ENCODE measurements at places on chromosomes 2 and 18. TPM values are rescaled to one million over a fixed set of nuclear protein-coding genes. Genes with fewer than 3 reads are reported as not detected.

- DNase-seq: peak; percentile 58
Measured at GRCh38 chr2:46984642-46985476, 69.3 kb upstream of the MCFD2 start.

DNA sequence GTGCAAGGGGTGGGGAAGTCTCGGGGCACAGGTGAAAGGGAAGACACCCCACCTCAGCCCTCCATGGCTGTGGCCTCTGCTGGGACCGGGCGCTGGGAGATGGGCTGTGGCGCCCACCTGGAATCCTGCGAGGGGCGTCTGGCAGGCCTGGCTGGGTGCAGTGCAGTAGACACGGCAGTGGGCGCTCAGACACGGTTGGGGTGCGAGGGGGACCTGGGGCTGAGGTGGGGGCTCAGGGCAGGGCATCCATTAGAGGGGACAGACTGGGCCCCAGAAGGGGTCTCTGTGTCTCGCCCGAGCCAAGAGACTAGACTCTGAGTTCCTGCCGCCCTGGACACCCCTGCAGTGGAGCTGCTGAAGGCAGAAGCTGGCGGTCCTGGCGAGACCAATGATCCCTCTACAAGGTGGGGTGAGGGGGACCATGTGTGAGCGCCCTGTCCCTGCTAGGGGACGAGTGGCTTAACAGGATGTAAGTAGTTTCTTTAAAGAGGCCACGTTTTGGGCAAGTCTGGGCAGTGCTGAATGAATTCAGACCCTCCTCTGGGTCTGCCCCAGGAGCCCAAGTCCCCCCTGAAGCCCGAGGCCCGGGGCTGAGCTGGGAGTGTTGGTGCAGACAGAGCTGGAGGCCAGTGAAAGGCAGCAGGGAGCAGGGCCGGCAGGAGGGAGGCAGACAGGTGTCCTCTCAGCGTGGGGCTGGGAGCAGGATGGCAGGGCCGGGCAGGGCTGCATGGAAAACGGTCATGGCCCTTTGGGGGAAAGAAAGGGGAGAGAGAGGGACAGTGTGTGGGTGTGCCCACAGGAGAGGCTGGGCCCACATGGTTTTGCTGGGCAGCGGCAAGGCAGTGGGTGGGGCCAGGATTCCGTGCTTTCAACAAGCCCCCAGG lies 57.2 kb downstream of the HS6ST1 start:
- DNase-seq: no peak

The TEKT4 gene
- total RNA-seq: not detected

- DNase-seq: no peak
Measured at GRCh38 chr2:134190807-134191203, 63.1 kb upstream of the MGAT5 start.

GRCh38 chr2:133495226-133495625 lies 73.0 kb downstream of the NCKAP5 start:
- DNase-seq: no peak

The TTC39C gene
- 37.9 TPM for total RNA-seq

The DHX57 gene
- total RNA-seq: 13.9 TPM

The TUBA4B gene
- not detected for total RNA-seq
